Activated CD4-positive, alpha-beta memory T cell treated with anti-CD3 and anti-CD28 coated beads for 36 hours (primary cell): ENCODE measurements at places on chromosomes 11 and 22. TPM values are rescaled to one million over a fixed set of nuclear protein-coding genes. Genes with fewer than 3 reads are reported as not detected.

GRCh38 chr11:45660729-45661438, 4.5 kb downstream of the CHST1 start:
- DNase-seq = no peak

GRCh38 chr22:24329453-24329852, 58.8 kb downstream of the SPECC1L start:
- no peak for DNase-seq

DNA sequence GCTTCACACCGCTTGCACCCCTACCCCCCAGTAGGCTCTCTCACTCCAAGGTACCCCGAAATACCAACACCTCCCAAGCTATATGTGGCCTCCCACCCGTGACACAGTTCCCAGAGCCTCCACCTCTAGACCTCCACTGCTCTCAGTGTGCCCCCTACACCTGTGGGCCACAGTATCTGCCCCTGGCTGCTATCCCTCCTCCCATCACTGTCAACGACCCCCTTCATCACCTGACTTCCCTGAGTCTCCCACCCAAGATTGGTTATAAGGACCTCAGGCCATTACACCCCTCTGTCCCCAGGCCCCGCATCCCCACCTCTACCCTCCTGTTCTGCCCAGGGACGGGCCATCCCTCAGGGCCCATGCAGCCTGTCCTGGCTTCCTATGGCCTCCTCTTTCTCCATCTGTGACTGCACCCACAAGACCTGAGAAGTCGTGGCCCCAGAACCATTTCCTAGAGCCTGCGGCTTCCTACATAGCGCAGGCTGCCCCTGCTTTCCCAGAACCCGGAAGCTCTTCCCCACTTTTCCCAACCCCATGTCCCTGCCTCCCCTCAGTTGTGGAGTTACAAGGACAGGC, 734 bp downstream of the ACR start:
- DNase-seq = peak; percentile 4

DNA sequence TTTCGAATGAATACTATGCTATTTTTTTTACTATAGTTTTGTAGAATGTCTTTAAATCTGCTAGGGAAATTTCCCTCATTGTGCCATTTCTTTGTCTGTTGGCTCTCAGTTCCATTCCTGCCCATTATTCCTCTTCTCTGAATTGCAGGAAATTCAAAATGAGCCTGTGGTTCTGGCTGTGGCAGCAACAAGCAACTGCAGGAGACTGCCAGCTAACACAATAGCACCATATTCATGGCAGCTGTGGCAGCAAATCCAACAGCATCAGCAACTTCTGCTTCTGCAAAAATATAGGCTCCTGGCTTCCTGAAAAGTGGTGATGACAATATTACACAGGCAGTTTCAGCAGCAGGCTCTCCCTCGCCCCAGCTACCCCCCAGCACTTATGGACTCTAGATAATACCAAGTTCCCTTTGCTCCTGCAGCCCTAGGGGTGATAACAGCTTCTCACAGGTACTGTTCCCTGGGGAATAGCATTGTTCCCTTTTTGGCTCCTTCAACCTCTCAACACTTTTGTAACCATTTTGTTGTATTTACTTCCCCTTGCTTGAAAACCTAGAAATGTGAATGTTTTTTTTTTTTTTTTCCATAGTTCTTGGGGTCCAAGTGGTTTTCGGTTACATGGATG, 9.3 kb downstream of the PATE4 start:
- DNase-seq = no peak

GRCh38 chr11:70656252-70656651, 257.9 kb downstream of the CTTN start:
- DNase-seq = no peak

Gene SCGB1D2
- not detected for total RNA-seq

Gene KRTAP5-11
- total RNA-seq = not detected

Gene EXPH5
- total RNA-seq = 1.4 TPM
